ENCODE measurements at places on chromosomes 2 and 18. TPM values are rescaled to one million over a fixed set of nuclear protein-coding genes. Genes with fewer than 3 reads are reported as not detected.

PDE11A gene
- not detected for total RNA-seq

REEP1 gene
- total RNA-seq = 0.19 TPM

C2orf78 gene
- 0.07 TPM for total RNA-seq

GPC1 gene
- 6.6 TPM for total RNA-seq

COMMD1 gene
- total RNA-seq = 27.6 TPM

GRCh38 chr2:24123922-24124580 is 782 bp downstream of the FAM228B start:
- H3K4me1 ChIP-seq = peaks cover 13% of the 10 kb centered on the region
- peak overlapping the region; percentile 81 for H3K4me3 ChIP-seq
- H3K27me3 ChIP-seq = peaks cover 2% of the 10 kb centered on the region
- H3K36me3 ChIP-seq = no peaks in the 10 kb centered on the region
- no peak for DNase-seq

DNA sequence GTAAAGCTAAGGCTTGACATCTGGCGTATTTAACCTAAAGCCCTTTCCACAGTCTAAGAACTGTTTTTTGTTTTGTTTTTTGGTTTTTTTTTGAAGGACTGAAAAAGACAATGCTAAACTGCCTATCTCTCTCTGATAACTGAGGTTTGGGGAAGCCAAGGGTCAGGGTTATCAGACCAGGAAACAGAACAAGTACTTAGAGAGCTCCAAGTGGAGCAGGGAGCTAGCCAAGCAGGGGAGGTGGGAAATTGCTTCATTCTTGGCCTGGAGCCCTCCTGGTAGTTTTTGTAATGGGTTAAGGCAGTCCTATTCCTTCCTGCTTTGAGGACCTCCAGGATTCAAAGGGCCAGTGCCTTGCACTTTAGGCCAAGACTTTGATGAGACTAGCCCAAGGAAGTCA is 154.3 kb upstream of the LTBP1 start:
- H3K4me1 ChIP-seq = no peaks in the 10 kb centered on the region
- H3K4me3 ChIP-seq = no peak overlapping the region
- H3K36me3 ChIP-seq = peaks cover 3% of the 10 kb centered on the region
- DNase-seq = no peak

GRCh38 chr2:234919711-234920110 is 32.1 kb upstream of the SH3BP4 start:
- H3K27ac ChIP-seq = no peak overlapping the region
- peaks cover 19% of the 10 kb centered on the region for H3K27me3 ChIP-seq
- H3K36me3 ChIP-seq = no peaks in the 10 kb centered on the region
- H3K4me1 ChIP-seq = no peaks in the 10 kb centered on the region
- H3K4me3 ChIP-seq = no peak overlapping the region
- DNase-seq = no peak

DNA sequence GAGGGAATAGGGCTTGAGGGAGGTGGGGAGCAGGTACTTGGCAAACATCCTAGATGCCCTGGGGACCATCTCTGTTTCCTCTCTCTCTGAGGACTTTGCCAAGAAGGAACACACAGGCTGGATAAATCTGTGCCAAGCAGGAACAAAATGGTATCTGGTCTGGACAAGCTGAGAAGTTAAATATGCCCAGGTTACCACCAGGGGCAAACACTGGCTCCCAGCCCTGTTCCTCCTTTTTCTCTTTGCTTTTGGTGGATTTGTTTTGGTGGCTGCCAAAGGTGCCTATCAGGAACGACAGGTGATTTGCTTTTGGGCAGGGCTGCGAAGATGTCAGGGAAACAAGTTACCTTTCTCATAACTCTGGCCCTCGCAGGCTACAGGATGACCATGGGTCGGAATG is 227.5 kb upstream of the SMAD2 start:
- H3K4me1 ChIP-seq = no peaks in the 10 kb centered on the region
- peaks cover 43% of the 10 kb centered on the region for H3K27me3 ChIP-seq
- no peak overlapping the region for H3K27ac ChIP-seq
- H3K36me3 ChIP-seq = no peaks in the 10 kb centered on the region

GRCh38 chr2:66682476-66682875 is 247.6 kb downstream of the MEIS1 start:
- no peaks in the 10 kb centered on the region for H3K4me1 ChIP-seq
- H3K27ac ChIP-seq = no peak overlapping the region
- no peak for DNase-seq
- no peaks in the 10 kb centered on the region for H3K27me3 ChIP-seq

GRCh38 chr2:234355021-234355720 is 141.7 kb downstream of the ARL4C start:
- H3K27ac ChIP-seq = no peak overlapping the region
- peaks cover 13% of the 10 kb centered on the region for H3K36me3 ChIP-seq
- no peaks in the 10 kb centered on the region for H3K27me3 ChIP-seq
- H3K4me1 ChIP-seq = peaks cover 23% of the 10 kb centered on the region

DNA sequence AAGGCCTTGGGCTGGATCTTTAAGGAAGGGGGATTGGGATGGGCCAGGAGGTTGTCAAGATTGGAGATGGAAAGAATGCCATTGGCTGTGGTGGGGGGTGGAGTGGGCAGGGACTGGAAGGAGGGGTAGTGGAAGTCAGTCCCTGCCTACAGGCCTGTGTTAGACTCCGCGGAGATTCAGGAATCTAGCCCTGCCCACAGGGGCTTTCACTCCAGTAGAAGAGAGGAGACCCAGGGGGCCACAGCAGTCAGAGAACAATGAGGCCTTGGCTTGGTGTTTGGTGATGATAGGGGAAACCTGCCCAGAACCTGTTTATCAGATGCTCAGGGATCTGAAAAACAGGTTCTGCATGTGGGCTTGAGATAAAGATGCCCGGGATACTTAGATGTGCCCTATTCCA is 6.1 kb downstream of the STEAP3 start:
- no peak overlapping the region for H3K27ac ChIP-seq
- DNase-seq = no peak
- H3K4me1 ChIP-seq = no peaks in the 10 kb centered on the region
- no peaks in the 10 kb centered on the region for H3K36me3 ChIP-seq
- no peak overlapping the region for H3K4me3 ChIP-seq

DNA sequence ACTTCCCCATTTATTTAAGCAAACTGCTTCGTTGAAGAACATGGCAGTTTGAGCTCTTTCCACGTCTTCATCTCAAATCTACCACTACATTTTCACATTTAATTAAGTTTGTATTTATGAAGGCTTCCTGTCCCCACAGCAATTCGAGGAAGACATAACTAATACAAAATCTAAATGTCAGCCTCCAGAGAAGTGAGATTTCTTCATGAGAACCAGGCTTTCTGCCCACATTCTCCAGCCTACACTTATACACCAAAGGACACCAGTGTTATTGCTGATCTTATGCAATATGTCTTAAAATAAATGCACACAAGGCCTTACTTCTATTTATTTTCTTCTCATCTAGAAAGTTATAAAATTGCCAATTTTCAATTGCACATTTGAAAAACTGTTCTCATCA is 1209.3 kb upstream of the FAM98A start:
- H3K4me1 ChIP-seq = no peaks in the 10 kb centered on the region
- no peaks in the 10 kb centered on the region for H3K27me3 ChIP-seq
- DNase-seq = no peak
- H3K36me3 ChIP-seq = no peaks in the 10 kb centered on the region

- H3K4me1 ChIP-seq = peaks cover 19% of the 10 kb centered on the region
- no peak overlapping the region for H3K4me3 ChIP-seq
- peaks cover 16% of the 10 kb centered on the region for H3K36me3 ChIP-seq
- no peak overlapping the region for H3K27ac ChIP-seq
- DNase-seq = no peak
Measured at GRCh38 chr2:33485051-33485450, 8.6 kb downstream of the RASGRP3 start.

DNA sequence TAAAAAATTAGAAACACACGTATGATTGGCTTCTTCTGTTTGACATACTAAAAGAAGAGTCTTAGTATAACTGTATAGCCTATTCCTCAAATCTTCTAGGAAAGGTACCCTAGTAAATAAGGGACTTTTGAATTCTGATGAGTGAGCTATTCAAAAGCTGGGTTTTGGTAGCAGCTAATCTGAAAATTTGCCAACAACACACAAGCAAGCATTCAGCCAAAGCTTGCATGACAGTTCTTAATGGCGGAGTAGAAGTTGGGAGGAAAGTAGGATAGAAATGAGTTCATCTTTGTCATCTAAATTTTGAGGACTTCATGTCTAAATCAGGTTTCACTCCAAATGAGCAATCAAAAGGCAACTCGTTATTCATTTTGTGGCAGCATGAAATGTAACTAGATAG is 813.0 kb downstream of the MBD2 start:
- DNase-seq = no peak
- no peak overlapping the region for H3K27ac ChIP-seq
- H3K4me1 ChIP-seq = no peaks in the 10 kb centered on the region
- H3K36me3 ChIP-seq = no peaks in the 10 kb centered on the region
- H3K27me3 ChIP-seq = no peaks in the 10 kb centered on the region
- no peak overlapping the region for H3K4me3 ChIP-seq

DNA sequence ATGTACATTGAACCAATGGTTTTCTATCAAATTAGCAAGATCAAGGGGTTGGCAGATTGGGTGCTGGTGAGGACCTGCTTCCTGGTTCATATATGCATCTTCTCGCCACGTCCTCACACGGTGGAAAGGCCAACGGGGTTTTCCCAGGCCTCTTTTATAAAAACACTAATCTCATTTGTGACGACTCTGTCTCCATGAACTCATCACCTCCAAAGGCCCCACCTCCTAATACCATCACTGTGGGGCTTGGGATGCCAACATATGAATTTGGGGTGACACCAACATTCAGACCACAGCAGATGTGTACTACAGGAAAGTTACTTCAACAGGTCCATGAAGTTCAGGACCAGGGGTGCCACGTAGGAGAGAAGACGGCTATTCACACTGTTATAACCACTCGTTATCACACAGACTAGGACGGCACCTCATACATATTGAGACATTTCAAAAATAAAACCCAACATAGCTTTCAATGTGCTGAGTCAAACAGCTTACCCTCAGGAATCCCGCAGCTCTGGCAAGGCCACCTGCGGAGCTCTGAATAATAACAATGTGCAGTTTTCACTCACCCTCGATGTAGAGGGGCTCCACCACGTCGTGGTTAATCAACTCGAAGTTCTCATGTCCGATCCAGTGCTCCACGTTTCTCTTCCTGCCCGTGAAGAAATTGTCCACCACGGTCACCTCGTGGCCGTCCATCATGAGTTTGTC is 49.3 kb downstream of the UXS1 start:
- peaks cover 48% of the 10 kb centered on the region for H3K4me1 ChIP-seq
- peak overlapping the region; percentile 3 for H3K4me3 ChIP-seq
- DNase-seq = peak; percentile 70
- H3K27ac ChIP-seq = peak overlapping the region; percentile 78
- H3K27me3 ChIP-seq = no peaks in the 10 kb centered on the region

Data from activated CD4-positive, alpha-beta T cell treated with anti-CD3 and anti-CD28 coated beads, Interleukin-2, amount 10 ng/mL, durations not matched to agents 24 days and 14 days (primary cell).